Activated T-cell treated with anti-CD3 and anti-CD28 coated beads for 48 hours (primary cell): ENCODE measurements at places on chromosomes 3 and 15.

DNA sequence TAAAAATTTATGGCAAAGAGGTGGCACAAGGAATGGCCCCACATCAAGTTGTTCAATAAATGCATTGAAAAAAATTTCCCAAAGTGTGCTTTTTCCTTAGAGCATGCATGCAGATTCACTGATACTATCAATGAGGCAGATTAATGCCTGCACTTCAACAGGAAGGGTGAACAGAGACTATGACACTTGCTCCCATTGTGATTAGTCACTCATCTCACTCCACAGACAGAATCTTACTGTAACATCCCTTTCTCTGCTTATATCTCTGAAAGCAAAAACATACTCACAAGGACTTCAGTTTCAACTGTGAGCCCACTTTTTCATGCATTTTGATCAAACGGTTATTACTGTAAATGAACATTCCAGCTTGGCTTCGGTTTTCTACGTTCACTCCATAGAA is 60.9 kb downstream of the MORC1 start:
- DNase-seq, result no peak

DNA sequence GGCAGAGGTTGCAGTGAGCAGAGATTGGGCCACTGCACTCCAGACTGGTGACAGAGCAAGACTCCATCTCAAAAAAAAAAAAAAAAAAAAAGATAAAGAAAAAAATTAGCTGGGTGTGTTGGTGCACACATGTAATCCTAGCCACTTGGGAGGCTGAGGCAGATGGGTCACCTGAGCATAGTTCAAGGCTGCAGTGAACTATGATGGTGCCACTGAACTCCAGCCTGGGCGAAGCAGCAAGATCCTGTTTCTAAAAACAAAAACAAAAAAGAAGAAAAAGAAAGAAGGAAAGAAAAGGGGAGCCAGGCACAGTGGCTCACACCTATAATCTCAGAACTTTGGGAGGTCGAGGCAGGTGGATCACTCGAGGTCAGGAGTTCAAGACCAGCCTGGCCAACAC is 32.9 kb downstream of the PIK3CB start:
- no peak for DNase-seq

GRCh38 chr3:45026957-45027356 is 854 bp downstream of the CLEC3B start:
- DNase-seq, result no peak

- DNase-seq, result no peak
Observed at GRCh38 chr15:92780843-92781242, 119.3 kb upstream of the CHD2 start.

GRCh38 chr3:14329116-14329830 is 73.1 kb upstream of the SLC6A6 start:
- no peak for DNase-seq

DNA sequence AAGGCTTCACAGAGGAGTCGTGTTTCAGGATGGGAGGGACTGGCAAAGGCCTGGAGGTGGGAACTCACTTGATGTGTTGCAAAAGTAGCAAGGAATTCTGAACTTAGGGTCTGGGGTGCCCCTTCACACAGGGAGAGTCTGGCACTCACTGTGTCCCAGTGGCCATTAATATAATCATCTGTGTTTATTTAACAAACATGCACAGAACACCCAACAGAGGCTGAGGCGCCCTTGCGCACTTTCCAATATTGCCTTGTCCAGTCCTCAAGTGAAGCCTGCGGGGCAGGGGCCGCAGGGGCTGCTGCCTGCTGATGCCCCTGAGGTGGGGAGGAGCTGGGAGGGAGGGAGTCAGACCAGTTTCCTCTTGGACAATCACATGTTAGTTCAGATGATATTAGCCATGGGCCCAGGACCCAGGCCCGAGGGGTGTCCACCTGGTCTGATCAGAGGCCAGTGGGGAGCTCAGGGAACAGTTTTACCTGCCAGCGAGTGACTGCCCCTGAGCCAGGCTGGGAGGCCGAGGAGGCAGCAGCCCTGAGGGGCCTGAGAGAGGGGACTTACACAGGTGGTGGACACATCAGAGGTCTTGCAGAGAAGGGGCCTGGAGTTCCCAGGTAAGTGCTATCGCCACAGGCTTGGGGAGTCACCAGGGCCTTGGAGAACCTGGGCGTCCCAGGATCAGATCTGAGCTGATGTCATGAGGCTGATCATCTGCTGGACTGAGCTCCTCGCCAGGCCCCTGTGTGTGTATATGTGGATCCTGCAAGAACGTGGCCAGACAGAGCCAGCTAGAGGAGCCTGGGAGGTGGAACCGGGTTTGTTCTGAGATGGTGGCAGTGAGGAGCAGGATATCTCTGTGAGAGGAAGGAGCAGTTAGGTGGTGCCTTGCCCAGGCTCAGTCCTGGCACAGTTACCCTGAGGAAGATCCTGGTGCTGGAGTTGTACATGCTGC is 13.8 kb upstream of the TXNRD3 start:
- no peak for DNase-seq

GRCh38 chr15:87224404-87224803 is 1032.1 kb downstream of the NTRK3 start:
- no peak for DNase-seq

DNA sequence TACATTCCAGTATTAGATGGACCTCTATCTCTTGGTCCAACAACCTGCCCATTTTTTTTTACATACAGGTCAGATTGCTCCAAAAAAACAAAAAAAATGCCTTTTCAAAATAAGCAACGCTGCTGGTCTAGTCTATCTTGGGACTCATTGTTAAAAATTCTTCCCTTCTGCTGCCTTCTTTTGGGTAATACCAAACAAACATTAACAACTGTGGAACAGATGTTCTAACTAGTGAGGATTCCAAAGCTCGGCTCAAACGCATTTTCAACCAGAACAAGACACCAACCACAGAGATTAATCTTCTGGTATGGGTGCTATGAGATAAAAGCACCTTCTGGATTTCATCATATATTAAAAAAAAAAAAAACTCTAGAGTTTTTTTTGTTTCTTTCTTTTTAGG is 24.7 kb downstream of the ARHGAP31 start:
- no peak for DNase-seq
